ENCODE measurements at places on chromosomes 3 and 15.
A peak's percentile ranks its signal among the peaks of the same experiment; 100 is the strongest.

GRCh38 chr15:46681901-46682300 is 1035.4 kb upstream of the SEMA6D start:
- no peak for DNase-seq

GRCh38 chr3:179093807-179094206 is 22.2 kb upstream of the ZMAT3 start:
- DNase-seq = no peak

DNA sequence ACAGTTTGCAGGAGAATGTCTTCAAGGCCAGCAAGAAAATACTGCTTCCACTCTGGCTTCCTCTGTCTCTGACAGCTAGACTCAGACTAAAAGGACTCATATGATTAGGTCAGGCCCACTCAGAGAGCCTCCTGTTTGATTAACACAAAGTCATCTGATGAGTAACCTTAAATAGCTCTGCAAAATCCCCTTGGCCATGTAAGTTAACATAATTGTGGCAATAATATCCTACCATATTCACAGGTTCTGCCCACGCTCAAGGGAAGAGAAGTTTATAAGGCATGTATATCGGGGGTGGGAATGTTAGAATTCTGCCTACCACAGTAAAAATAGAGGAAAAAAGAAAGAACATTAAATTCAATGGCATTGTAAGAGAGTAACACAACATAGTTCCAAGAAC is 20.6 kb upstream of the HHATL start:
- no peak for DNase-seq

GRCh38 chr15:36605604-36606263 is 26.3 kb downstream of the CDIN1 start:
- no peak for DNase-seq

DNA sequence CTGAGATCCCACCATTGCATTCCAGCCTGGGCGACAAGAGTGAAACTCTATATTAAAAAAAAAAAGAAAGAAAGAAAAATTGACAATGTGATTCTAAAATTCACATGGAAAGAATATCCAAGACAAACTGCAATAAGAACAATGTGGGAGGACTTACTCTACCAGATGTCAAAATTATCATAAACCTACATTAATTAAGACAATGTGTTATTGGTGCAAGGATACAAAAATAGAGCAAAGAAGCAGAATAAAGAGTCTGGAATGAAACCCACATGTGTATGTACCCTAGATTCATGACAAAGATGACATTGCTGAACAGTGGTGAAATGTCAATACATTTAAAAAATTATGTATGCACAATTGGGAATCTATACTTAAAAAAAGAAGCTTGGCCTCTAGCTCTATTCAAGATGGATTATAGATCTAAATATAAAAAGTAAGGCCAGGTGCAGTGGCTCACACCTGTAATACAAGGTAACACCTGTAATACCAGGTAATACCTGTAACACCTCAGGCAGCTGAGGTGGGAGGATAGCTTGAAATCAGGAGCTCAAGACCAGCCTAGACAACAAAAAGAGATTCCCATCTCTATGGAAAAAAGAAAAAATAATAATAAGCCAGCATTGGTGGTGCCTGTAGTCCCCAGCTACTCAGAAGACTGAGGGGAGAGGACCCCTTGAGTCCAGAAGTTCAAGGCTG is 45.7 kb downstream of the ZBTB11 start:
- DNase-seq = no peak

DNA sequence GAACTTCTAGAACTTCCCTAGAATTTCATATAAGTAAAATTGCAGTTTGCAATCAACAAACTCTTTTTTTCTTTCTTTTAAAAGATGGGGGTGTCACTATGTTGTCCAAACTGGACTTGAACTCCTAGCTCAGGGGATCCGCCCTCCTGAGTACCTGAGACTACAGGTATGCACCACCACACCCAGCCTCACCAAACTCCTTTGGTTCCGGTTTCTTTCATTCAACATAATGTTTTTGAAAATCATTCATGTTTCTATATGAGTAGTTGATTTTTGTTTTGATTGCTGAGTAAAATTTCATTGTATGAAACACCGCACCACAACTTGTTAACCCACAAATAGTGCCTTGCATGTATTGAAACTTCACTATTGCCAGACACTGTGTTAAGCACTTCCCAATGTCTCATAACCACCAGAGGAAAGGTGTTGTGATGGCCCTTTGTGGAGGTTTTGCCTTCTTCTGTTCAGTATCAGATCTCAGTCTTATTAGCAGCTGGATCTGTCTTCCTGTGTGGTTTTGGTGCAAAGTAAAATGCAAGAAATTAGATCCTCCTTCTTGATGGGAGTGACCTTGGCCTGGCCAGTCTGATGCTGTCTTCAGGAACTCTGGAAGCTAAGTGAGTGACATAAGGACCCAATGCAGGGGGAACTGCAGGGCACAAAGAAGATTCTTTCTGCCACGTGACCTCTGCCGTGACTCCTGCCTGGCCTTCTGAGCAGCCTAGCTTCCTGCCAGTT is 78.8 kb upstream of the UBE2E1 start:
- peak; percentile 37 for DNase-seq

DNA sequence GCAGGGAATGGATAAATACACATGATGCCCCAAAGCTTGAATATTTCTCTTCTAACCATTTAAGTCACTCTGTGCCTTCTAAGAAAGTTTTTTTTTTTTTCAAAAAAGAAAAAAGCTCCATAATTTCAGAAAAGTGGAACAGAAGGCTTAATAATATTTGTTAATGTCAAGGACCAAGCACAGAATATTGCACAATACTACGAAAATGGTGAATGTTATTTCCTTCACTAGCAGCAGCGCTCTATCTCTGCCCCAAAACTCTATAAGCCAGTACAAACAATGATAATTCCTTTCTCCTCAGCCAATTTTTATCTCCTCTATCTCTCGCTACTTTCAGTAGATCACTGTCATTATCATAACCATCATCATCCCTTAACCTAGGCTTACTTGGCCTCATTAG is 72.7 kb downstream of the FEZF2 start:
- no peak for DNase-seq

DNA sequence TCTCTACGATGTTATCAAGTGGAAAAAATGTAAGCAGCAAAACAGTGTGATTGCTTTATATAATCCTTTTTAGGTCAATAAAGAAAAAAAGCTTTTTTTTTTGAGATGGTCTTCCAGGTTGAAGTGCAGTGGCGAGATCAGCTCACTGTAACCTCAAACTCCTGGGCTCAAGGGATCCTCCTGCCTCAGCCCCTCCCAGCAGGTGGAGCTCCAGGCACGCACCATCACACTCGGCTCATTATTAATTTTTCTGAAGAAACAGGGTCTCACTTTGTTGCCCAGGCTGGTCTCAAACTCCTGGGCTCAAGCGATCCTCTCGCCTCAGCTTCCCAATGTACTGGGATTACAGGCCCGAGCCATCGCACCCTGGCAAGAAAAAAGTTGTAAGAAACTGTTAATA is 17.3 kb downstream of the RNF168 start:
- no peak for DNase-seq

DNA sequence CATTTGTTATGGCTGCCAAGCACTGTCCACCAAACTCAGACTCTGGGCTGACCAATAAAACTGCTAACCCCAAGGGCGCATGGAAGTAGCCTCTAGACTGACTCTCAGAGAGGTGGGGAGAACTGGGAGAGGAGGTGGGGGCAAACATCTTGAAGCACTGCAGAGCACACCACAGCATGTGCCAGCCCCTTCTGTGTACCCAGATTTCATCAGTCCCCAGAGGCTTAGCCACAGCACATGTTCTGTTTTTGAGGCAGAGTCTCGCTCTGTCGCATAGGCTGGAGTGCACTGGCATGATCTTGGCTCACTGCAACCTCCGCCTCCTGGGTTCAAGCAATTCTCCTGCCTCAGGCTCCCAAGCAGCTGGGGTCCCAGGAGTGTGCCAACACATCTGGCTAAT is 119.5 kb upstream of the SPATA12 start:
- DNase-seq = no peak

- no peak for DNase-seq
Observed at GRCh38 chr3:122257644-122258364, 67.2 kb upstream of the CSTA start.

DNA sequence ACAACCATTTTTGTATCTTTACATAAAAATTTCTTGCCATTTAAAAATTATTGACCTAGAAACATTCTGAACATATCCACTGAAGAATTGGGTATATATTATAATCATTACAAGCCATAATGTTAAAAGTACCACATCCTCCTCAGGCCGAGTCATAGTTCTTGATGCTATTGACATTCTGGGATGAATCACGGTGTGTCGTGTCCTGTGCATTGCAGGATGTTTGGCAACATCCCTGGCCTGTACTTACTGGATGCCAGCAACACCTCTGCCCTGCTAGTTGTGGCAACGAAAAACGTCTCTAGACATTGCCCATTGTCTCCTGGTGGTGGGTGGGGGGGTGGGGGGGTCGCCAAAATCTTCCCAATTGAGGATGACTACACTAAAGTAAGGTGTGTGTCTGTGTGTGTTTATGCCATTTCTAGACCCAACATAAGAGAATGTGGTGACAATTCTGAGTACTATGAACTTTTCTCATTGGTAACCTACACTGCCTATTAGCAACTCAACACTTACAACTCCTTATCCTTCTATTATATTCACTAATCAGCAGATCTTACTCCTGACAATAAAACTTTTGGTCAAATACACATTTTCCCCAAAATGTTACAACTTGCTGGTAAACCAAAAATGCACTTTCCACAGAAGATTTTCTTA is 471.6 kb downstream of the FOXP1 start:
- peak; percentile 5 for DNase-seq

- peak; percentile 41 for DNase-seq
Observed at GRCh38 chr3:195041871-195042742, 228.9 kb downstream of the XXYLT1 start.

DNA sequence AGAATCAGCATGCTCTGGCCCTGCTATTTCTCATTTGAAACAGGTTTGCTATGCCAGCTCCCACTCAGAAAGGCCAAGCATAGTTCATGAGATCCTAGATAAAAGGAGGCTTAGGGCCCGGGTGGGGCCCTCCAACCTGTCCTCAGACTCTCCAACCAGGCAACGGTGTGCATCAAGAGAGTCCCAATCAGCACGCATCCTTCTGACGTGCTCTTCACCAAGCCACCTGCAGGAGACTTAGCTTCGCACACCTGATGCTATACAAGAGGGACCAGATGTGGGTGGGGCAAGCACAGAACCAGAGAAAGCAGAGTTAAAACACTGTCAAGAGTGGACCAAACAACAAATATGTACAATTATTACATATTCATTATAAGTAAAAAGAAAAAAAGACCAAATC is 17.3 kb downstream of the STIMATE start:
- no peak for DNase-seq

DNA sequence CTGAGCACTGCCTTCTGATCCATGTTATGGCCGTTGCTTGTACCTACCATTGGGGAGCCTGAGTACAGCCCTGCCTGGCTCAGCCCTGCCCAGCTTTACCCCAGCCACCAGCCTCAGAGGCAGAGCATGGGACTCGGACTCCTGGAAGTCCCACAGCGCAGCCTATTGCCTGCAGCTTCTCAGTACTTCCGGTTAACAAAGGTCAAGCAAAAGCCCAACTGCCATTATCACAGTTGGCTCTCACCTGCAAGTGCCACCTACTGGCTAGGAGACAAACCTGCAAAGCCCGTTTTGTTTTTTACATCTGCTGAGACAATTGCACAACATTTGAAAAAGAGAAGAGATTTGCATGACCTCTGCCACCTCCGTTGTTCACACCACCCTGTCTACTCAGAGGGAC is 1081.7 kb downstream of the NAALADL2 start:
- DNase-seq = no peak

DNA sequence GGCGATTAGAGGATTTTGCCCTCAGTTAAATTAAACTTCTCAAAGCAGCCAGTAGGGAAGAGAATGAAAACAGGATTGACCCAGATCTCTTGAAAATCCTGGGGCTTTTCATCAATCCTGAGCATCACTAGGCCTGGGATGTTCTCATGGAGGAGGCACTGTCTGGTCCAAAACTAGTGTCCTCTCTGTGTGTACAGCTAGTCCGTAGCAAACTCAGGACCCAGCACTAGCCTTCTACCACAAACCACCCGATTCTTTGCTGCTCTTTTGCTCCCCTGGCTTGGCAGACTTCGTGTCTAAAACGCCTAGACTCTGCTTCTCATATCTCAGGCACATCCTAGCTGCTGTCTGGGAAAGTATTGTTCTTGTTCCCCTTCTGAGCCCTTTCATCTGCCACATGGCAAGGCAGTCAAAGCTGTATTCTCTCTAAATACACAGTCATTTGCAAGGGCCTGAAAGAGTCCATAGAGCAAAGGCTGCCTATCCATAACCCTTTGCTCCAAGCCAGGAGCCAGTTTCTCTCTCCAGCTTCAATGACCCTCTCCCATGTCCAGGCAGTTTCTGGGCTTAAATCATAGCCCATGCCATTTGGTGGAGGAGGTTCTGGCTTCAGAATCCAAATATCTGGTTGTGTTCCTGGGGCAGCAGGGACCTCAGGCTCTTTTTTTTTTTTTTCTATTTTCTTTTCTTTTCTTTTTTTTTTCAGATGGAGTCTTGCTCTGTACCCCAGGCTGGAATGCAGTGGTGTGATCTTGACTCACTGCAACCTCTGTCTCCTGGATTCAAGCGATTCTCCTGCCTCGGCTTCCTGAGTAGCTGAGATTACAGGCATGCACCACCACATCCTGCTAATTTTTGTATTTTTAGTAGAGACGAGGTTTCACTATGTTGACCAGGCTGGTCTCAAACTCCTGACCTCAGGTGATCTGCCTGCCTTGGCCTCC is 52.4 kb downstream of the CDC25A start:
- no peak for DNase-seq

DNA sequence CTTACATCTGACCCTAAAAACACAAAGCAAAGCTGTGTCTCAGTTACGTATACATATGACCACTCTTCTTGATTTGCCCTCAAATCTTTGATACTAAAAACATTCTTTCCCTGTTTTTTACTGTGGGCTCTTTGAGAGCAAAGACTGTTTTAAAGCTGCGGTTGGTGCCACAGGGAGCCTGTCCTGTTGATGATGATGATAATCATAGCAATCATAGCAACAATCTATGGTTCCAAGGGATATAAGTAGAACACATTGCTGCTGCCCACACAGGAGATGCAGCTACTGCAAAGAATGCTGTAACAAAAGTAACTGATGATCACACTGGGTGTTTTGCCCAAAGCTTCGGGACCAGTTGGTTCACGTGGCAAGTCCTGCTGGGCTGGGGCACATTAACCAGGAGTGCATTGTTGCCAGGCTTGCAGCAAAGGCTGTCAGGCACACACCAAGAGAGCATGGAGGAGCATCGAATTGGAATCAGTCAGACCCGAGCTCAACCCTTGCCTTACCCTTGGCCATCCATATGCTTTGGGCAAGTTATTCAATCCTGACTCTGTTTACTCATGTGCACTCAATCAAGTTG is 131.4 kb upstream of the EIF1B start:
- DNase-seq = no peak

DNA sequence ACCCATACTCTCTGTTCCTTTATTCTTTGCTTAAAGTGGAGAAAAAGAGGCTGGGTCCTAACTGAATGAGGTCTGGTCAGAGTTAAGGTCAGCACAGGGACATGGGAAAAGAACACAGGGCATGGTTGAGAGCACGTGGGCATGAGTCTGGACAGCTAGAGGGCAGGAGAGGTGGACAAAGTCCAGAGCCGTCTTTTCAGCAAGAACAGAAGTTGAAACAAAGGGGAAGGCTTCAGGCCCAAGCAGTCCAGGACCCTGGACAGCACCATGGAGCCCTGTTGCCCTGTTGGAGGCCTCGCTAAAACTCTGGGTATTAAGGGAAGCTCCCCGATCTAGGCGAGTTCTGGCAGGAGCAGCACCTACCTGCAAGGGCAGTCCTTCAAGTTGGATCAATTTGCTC is 50.7 kb downstream of the XYLB start:
- peak; percentile 4 for DNase-seq

Data from HL-60 (cell line).